ENCODE measurements at places on chromosomes 6 and 20.

GRCh38 chr20:3043322-3043721 is at the start of gene GNRH2:
GNRH2 (plus strand) TSS chr20:3043622; CDS start chr20:3044415, 793 bp downstream.
- DNase-seq = no peak

DNA sequence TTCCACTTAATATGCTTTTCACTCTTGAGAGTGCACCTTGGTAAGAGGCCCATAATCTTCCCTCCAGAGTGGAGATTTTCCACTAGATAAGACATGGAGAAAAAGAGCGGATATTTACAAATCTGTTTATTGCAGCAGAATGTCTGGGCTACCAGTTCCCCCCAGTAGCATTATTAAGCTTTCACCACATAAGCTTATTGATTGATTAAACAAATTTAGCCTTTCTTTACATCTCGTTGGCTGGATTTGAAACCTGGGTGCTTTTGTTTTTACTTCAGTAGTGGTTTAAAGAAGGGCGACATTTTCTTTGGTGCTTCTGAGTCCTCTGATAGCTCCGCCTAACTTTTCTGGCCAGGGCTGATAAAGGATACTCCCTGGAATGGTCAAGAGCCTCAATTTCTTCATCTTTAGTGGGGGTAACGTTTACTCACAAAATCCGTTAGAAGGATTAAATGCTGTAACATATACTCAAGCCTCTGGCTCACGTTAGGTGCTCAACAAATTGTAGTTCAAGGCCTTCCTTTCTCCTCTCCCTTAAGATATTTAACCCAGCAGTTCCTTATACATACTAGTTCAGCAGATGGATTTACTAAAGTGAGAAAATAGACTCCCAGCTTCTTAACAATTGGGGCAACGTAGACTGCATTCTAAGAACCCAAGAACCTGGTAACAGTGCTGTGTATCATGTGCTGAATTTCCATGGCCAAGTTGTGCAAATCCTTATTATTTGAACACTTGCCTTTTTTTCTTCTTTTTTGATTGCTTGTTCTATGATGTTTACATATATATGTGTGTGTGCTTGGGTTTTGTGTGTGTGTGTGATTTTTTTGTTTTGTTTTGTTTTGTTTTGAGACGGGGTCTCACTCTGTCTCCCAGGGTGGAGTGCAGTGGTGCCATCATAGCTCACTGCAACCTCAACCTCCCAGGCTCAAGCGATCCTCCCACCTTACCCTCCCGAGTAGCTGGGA is 91.4 kb downstream of the RREB1 start:
- DNase-seq = no peak

DNA sequence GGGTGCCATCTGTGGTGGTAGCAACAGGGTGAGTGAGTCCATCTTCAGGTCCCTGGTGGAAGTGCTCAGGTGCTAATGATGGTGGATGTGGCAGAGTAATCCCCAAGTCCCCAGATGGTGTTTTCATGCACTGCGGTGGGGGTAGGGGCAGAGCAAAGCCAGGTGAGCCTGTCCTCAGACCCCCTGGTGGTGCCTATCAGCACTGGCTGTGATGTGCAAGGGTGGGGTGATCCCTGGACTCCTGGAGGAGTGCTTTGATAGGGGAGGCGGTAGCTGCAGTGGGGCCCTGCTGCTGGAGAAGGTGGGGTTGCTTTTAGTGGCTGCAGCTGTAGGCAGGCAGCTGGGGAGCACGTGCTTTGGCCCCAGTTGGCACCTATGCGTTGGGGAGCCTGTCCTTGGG is 70.8 kb downstream of the CCDC170 start:
- DNase-seq = no peak

DNA sequence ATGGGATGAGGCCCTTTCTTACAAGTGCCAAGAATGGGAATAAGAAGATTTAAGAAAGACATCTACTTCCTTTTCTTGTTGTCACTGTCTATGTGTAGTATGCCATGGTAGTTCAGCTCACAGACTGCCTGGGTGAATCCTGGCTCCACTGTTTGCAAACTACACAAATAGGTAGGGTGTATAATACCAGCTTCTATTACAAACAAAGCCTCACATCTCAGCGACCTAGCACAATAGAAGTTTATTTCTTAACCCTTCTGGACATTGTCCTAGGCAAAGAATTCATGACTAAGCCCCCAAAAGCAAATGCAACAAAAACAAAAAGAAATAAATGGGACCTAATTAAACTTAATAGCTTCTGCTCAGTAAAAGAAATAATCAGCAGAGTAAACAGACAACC is 74.5 kb downstream of the LINC00237 start:
- no peak for DNase-seq

- no peak for DNase-seq
Observed at GRCh38 chr6:143293523-143293922, 157.0 kb downstream of the ADAT2 start.

DNA sequence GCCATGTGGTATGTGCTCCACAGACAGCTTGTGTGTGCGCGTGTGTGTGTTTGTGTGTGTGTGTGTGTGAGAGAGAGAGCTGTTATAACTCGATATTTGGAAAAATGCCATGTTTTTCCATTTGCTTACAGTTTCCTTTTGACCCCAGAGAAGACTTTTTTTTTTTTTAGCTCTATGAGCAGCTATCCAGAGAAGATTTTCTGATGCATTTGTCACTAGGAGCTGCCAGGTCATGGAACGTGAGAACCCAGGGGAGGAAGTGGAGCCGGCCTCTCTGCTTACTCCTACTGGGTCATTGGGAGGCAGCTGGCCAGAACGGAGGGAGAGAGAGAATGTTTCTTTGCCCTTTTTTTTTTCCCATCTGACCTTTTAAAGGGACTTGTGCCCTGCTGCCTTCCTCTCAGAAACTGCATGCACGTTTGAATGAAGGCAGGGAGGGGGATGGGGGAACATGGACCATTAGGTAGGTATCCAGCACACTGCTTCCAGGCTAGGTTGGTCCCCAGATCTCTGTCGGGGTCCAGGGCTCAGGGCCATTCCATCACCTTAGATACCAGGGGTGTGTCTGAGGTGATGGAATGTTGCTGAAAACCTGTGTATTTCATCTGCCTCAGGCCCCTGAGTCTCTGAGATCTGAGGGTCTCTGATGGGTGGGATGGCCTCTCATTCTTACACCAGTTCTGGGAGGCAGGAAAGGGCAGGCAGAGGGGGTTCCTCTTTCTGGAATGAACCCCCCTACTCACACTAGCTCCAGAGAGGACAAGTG is 11.2 kb upstream of the MRPS18A start:
- DNase-seq = no peak

DNA sequence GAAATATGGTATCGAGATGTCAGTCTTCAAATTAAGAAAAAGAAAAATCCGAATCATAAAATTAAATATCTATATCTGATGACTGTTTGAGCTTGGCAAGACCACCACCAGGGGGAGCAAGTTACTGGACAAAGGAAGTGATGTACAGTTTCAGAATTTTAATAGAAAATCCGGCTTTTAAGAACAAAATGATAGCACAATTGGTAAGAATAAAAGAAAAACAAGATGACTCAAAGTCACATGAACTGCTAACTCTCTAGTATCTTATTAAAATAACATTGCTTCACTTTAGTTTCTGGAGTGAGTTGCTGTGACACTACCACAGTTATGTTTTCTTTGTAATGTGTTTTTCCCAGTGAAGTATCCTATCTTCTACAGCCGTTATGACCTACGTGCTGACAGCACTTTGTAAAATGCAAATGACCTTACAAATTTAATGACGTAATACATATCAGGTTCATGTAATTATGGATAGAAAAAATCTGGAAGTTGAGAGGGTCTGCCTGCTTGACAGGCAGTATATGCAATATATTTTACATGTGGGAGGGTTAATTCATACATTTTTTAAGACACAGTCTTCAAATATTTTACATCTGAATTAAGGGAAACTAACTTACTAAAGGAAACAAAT is 405.3 kb upstream of the HS3ST5 start:
- peak; percentile 62 for DNase-seq

DNA sequence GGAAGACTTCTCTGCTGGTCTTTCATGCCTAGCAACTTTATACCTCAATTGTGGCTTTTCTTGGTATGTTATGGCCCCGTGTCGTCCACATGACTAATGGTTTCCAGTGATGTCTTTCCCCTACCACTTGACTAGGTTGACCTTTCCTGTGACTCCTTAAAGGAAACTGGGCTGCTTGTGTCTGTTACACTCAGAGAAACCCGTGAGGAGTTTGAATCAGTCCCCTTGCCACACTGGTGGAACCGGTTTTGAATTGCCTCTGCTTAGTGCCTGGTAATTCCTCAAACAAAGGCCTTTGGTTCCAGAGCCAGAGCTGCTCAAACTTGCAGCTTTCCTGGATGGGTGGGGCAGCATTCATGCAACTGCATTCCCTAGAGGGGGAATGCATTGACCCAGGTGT is 21.9 kb downstream of the ECT2L start:
- peak; percentile 37 for DNase-seq

- DNase-seq = no peak
Observed at GRCh38 chr6:142825760-142826159, 119.2 kb downstream of the HIVEP2 start.

DNA sequence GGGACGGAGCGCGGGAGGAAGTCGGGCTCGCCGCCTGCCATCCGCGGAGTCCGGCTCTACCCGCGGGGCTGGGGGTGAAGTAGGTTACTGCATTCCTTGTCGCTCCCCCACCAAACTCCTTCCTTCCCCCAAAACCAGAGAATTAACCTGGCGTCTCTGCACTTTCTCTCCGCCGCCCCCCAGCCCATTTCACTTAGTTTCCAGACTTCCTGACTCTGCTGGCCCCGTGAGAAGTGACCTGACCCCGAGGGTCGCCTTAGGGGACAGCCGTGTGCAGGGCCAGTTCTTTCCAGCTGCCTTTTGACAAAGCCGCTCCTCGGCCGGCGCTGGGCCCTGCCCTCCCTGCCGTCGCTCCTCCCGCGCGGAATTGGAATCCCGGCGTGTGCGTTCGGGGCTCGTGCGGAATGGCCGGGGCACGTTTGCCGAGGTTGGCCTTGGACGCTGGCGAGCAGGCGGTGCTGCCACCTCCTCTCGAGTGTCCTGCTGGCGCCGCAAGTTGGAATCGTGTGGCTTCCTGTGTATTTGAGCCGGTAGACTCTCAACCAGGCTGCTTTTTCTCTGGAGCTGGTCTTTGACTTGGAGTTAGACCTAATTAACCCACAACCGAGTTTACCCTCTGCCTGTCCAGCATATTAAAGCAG is 650 bp downstream of the DCBLD1 start:
- peak; percentile 64 for DNase-seq

GRCh38 chr6:113591896-113592827 is 265.0 kb upstream of the MARCKS start:
- DNase-seq = no peak

DNA sequence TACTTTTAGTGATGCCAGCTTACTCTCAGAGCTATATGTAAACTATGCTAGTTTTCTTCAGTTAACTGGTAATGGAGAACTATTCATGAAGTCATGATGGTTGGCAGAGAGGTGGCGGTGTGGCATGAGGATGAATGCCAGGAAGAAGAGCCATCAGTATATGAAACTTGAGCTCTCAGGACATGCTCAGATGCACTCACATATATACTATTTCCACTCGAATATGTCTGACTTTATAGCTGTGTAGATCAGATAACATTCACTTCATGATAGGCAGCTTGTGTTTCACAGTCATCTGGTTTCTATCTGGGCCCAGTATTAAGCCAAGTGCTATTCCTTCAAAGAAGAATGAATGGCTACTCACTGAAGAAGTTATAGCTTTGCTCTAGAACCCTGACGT is 46.2 kb upstream of the CEP85L start:
- no peak for DNase-seq

- no peak for DNase-seq
Observed at GRCh38 chr20:58877050-58877975, 24.8 kb downstream of the GNAS start.

GRCh38 chr6:134176264-134176975 is 124.0 kb upstream of the SLC2A12 start:
- no peak for DNase-seq

DNA sequence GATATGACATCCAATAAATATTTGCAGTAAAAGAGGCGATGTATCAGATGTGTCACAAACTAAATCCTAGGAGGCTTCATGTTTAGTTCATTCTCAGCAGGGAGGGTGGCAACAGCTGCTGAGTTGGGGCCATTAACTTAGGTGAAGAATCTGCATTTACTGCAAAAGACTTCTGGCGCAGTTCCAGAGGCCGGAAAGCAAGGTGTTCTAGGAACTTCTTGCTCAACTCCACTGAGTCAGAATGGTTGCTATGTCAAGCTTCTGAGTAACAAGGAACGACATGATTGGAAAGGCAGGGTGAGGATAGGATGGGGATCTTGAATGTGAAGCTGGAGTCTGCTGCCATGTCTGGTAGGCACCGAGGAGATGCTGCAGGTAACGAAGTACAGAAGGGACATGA is 11.7 kb downstream of the ADNP start:
- DNase-seq = no peak

- peak; percentile 81 for DNase-seq
Observed at GRCh38 chr6:137927777-137928218, 60.7 kb downstream of the TNFAIP3 start.

- peak; percentile 55 for DNase-seq
Observed at GRCh38 chr6:680251-680650, 12.7 kb downstream of the EXOC2 start.

Measured in SJSA1 (cell line).